ENCODE measurements at places on chromosomes 4 and X.

GRCh38 chr4:147756417-147756816 is 24.5 kb downstream of the ARHGAP10 start:
- DNase-seq: no peak

GRCh38 chr4:67940506-67940905 is 22.8 kb downstream of the TMPRSS11A start:
- no peak for DNase-seq

- DNase-seq: peak; percentile 88
Measured at GRCh38 chr4:80202190-80202711, 4.9 kb downstream of the PRDM8 start.

DNA sequence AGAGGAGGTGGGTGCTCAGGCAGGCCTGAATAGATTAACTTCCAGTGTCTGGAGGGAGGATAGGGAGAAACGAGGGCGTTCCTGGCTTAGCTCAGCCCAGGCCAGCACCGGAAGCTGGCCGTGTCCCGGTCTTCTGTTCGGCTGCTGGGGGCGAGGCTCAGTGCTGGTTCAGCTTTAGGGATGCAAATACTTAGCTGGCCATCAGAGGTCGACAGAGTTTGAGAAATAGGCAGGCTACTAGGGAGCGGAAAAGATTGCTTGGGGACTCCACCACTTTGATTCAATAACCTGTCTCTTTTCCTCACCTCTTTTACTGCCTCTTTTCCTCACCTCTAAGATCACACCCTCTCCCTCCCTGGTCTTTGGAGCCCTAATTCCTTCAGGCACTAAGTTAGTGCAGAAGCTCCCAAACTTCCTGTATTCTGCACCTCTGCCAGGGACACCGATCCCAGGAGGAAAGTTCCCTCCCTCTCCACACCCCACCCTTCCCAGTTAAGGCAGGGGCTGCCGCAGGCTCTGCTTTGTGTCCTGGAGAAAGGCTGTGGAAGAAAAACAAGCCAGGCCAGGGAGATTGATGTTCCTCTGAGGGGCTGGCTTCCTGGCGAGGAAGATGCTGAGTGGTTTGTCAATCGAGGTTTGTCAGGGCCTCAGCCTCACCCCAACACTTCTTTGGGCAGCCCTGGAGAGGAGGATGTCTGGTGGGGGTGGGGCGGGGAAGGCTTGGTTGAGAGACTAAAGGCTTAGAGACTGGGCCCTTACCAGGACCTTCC is 6.0 kb upstream of the EFNB1 start:
- DNase-seq: peak; percentile 63

- peak; percentile 23 for DNase-seq
Measured at GRCh38 chr4:114077610-114078009, 98.2 kb upstream of the ARSJ start.

DNA sequence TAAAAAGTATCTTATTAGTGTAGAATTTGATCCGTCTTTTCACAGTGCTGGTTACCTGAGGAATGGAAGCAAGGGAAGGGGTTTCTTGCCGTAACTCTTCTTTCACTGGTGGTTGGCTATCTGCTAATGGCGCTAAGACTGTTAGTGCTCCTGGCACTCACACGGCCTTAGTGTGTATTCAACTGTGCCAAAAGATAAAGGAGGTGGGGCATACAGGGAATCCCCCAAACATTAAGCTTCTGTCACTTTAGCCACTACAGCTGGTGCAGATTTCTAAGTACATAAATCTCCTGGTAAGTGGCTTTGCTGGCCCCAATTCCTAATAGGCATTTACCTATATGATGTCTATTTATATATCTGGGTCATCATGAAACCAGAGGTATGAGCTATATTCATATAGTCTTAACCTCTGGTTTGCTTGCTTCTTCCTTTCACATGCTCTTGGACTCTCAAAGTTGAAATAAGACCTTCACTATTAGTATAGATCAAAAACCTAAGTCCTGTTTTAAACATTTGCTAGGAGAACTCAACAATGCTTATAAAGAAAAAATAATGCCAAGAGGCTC is 95.1 kb downstream of the TSPAN7 start:
- no peak for DNase-seq

DNA sequence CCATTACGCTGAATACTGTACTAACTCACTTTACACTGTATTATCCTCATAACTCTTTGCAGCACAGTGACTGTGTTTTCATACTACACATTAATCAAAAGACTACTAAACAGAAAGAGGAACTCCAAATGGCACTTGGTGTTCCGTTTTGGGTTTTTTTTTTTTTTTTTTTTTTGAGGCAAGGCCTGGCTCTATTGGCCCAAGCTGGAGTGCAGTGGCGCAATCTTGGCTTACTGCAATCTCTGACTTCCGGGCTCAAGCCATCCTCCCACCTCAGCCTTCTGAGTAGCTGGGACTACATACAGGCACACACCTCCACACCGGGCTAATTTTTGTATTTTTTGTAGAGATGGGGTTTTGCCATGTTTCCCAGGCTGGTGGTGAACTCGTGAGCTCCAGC is 10.7 kb downstream of the KLHL8 start:
- no peak for DNase-seq

GRCh38 chr4:40856277-40856839 is 106.6 kb downstream of the NSUN7 start:
- no peak for DNase-seq

DNA sequence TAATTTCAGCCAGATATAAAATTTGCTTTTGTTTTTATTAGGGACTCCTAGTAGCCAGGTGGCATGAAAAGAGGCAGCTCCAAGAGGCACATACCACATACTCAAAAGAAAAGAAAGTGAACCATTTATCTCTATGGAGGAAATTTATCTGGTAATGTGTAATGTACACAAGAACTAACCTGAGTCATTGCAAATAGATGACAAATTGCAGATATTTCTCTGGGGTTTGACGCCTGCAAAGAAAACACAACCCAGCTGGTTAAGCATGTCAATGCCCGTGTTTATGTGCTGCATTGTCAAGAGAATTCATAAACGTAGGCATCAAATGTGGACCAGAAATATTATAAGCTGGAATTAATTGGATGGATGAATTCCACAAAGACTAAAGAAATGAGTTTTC is 46.9 kb upstream of the PHKA2 start:
- no peak for DNase-seq

DNA sequence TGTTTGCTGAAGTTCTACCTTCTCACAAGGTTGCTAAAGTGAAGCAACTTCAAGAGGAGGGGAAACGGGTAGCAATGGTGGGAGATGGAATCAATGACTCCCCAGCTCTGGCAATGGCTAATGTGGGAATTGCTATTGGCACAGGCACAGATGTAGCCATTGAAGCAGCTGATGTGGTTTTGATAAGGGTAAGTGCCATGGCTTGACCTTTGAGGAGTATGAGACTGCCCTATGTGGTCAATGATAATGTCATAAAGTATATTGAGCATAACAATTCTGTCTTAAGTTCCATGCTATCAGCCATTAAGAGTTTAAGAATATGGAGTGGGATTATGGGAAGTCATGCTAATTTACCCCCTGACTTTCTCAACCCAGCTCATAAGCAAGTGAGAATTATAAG is 61.4 kb upstream of the PGK1 start:
- DNase-seq: no peak

DNA sequence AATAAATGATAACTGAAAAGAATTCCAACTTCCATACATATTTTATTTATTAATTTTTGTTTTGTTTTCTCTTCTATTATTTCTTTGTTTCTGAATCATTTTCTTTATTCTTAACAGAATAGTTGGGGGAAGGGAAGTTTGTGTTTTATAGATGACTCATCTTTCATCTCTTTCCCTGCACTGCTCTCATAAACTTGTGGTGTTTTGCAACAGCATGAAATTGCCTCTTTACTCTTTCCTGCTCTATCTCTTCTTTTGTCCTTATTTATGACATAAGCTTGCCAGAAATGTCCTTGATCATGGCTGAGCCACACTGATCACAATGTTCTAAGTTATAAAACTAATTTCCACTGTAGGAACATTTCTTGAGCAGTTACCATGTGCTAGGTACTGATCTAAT is 22.3 kb downstream of the QRFPR start:
- DNase-seq: no peak

GRCh38 chr4:173883821-173884220 is 353.8 kb upstream of the HAND2 start:
- DNase-seq: no peak

DNA sequence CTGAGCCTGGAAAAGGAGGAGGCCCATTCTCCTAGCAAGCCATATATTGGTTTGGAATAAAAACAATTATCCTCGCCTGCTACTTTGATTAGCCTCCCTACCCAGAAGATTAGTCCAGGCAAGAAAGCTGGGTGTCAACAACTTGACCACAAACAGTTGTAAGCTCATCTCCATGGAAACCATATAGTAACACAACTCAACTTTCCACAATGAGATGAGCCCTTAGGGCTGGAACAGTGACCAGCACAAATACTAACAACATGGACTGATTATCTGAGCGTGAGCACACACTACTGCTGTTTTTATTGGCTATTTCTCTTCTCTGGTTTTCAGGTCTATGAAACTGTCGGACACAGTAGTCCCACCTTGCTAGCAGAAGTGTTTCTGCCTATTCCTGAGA is 80.8 kb downstream of the CC2D2A start:
- no peak for DNase-seq

GRCh38 chrX:132395026-132395425 is 93.8 kb downstream of the MBNL3 start:
- no peak for DNase-seq

DNA sequence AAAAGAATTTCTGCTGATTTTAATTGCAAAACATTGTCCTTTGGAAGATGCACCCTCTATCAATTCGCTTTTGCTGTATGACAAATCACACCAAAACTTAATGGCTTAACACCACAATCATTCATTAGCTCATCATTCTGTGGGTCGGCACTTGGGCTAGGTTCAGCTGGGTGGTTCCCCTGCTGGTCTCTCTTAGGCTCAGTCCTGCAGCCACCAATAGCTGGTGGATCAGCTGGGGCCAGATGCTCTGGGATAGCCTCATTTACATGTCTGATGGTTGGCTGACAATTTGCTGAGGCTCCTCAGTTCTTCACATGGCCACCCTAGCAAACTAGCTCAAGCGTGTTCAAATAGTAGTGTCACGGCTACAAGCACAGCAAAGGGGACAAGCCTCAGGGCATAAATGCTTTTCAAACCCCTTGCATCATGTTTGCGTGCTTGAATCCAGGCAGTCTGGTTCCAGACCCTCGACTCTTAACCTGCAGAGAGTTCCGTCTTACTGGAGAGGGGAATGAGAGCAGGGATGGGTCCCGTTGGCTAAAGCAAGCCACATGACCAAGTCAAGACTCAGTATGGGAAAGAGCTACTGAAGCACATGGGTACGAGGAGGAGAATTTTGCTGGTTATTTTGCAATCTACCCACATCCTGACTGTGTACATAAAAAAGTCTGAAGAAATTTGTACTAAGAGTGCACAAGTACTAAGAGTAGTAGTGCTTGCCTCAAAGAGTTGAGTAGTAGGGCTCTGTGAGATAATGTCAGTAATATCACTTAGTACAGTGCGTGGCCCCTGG is 7.5 kb upstream of the ACSL1 start:
- no peak for DNase-seq

DNA sequence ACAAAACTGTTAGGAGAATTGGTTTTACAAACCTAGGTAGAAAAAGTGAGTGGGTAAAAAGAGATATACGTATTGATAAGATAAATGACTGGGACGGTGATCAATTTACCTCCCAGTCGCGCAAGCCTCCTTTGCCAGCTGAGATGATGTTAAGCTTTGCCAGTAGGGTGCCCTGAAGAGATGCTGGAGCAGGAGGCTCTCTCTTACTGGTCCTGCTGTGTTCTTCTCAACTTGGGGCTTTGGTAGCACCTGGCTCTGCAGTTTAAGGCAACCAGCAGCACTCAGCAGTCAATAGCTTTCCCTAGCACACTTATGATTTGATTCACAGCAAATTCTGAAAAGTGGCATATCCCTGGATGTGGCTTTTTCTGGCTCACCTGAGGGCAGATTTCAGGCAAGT is 1461.7 kb downstream of the ADGRL3 start:
- no peak for DNase-seq

GRCh38 chr4:5746829-5747737 is 36.1 kb downstream of the EVC start:
- DNase-seq: no peak

DNA sequence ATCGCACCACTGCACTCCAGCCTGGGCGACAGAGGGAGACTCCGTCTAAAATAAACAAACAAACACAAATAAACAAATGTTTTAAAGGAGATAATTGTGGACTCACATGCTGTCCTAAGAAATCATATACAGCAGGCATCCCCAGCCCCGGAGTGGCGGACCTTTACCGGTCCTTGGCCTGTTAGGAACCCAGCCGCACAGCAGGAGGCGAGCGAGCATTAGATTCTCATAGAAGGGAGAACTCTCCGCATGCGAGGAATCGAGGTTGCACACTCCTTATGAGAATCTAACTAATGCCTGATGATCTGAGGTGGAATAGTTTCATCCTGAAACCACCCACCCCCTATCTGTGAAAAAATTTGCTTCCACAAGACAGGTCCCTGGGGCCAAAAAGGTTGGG is 39.0 kb downstream of the EIF2S3 start:
- no peak for DNase-seq

DNA sequence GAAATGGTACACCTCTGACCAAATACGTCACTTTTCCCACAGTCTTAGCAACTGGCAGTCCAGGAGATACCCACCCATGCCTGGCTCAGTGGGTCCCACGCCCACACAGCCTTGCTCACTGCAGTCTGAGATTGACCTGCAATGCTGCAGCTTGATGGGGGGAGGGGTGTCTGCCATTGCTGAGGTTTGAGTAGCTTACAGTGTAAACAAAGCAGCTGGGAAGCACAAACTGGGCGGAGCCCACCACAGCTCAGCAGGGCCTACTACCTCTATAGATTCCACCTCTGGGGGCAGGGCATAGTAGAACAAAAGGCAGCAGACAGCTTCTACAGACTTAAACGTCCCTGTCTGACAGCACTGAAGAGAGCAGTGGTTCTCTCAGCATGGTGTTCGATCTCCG is 52.7 kb downstream of the AMER1 start:
- no peak for DNase-seq

DNA sequence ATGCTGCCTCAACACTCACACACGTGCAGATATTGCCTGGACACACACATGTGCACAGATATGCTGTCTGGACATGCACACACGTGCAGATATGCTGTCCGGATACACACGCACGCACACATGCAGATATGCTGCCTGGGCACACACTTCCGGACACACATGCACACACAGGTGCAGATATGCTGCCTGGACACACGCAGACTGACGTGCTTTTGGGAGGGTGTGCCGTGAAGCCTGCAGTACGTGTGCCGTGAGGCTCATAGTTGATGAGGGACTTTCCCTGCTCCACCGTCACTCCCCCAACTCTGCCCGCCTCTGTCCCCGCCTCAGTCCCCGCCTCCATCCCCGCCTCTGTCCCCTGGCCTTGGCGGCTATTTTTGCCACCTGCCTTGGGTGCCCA is 14.7 kb downstream of the FGFRL1 start:
- DNase-seq: no peak

- no peak for DNase-seq
Measured at GRCh38 chr4:153008578-153009199, 72.6 kb downstream of the FHDC1 start.

GRCh38 chrX:77450996-77451395 is 3.8 kb downstream of the FGF16 start:
- peak; percentile 26 for DNase-seq
